Activated T-cell treated with anti-CD3 and anti-CD28 coated beads, Interleukin-2, amount 50 U/mL, for 1 hour (primary cell): ENCODE measurements at places on chromosomes 4 and X.

- DNase-seq, result no peak
Measured at GRCh38 chr4:173990869-173991210, 292.6 kb downstream of the FBXO8 start.

DNA sequence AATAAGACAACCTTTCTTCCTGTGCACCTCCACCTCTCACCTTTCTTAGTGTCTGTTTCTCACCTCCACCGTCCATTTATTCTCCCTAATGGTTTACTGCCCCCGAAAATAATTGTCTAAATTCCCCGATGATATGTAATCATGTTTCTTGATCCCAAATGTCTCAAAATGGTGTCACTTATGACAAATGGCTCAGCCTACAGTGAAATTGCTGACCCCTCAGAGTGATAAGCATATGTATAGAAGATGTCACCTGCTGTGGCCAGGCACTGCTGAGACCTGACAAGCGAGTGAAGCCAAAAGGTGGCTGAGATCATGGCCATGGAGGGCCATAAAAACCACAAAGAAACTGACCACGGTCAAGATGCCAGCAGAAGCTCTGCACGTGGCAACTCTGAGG, 35.7 kb downstream of the MSL3 start:
- DNase-seq, result no peak

- DNase-seq, result no peak
Measured at GRCh38 chr4:107815158-107815557, 9.6 kb upstream of the SGMS2 start.

- DNase-seq, result no peak
Measured at GRCh38 chr4:155186972-155187371, 21.5 kb upstream of the NPY2R start.

DNA sequence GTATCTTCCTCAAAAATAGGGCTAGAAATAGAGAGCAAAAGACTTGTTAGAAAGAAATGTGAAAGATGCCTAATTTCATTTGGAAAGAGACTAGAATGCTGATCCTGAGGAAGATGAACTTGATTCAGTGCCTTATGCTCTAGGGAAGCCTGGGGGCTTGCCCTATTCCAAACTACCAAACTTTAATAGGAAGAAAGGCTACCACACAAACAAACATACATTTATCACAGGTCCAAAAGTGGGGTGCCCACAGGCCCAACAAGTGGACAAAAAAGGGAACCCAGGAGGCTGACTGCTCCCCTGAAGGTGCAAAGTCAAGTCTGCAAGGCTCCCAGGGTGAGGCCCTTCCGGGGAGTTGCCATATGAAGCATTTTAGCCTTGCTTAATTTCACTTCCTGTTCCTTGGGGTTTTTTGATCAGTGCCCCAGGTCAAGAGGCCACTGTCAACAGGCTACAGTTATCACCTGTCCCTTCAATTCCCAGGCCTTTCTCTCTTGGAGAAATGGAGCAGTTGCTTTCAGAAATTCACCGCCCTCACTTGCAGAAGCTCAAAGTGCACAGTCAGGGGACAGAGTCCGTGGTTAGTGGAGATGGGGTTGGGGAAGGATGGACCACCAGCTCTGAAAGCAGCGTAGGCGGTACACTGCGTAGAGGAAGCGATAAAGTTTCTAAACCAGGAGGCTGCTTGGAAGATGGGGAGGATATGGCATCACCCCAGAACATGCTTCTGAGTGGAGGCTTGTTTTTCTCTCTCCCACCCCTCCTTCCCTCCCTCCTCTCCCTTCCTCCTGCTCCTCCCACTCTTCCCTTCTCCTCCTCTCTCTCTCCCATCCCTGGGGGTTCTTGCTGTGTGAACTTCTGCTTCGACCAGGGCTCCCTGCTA, 36.4 kb downstream of the TMEM154 start:
- DNase-seq, result no peak

DNA sequence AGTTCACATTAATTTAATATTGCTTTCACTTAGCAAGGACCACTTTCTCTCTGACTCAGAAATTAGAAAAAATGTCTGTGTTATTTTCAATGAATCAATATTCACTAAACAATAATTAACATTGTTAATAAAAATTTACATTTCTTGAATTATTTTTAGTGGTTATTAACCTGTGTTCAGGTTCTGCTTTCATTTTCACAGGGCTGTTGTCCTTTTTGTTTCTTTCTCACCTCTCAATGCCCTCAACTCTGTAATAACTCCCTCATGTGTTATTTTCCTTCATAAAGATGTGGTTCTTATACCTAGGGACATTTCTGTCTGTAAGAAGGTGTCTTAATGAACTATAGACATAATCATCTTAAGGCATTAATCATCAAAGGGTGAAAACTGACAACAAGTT, 43.1 kb upstream of the PRR27 start:
- no peak for DNase-seq

DNA sequence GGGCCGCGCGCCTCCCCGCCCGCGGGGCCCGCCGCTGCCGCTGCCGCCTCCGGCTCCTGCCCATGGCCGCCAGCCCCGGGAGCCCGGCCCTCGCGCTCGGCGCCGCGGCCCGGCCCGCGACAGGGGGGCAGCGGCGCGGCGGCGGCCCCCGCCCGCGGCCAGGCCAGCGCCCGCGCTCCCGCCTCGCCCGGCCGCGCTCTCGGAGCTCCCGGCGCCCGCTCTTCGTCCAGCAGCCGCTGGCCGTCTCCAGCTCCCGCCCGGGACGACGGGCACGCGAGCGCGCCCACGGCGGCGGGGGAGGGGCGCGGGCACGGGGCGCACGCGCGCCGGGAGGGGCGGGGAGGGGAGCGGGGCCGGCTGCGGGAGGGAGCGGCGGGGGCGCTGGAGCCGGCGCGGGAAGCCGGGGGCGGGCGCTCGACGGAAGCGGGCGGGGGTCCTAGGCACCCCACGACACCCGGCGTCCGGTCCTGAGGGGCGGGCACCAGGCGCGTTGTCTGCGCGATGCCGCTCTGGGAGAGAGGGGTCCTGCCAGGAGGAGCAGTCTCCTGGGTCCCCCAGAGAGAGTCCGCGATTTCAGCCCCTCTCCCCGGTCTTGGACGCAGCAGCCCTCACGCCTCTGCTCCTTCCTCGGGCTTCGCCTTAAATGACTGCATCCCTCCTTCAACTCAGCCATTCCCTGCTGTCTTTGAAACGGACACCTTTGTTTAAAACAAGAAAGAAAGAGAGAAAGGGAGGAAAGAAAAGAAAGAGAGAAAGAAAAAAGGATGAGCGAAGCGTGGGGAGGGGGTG, 490 bp upstream of the PDZD4 start:
- no peak for DNase-seq

DNA sequence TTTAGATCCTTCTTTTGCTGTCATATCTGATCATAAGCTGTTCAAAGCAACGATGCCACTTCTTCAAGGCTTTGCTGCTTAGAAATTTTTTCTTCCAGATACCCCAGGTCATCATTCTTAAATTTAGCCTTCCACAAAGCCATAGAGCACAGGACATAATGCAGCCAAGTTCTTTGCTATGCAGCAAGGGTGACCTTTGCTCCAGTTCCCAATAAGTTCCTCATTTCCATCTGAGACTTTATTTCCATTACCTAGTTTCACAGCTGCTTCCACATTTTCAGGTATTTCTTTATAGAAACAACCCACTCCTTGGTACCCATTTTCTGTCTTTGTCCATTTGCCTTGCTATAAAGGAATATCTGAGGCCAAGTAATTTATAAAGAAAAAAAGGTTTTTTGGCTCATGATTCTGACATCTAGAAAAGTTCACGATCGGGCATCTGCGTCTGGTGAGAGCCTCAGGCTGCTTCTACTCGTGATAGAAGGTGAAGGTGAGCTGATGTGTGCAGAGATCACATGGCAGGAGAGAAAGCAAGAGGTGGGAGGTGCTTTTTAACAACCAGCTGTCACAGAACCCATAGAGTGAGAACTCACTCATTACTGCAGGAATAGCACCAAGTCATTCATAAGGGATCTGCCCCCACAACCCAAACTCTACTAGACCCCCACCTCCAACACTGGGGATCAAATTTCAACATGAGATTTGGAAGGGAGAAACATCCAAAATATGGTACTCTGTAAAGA, 11.8 kb upstream of the TASL start:
- DNase-seq, result no peak

DNA sequence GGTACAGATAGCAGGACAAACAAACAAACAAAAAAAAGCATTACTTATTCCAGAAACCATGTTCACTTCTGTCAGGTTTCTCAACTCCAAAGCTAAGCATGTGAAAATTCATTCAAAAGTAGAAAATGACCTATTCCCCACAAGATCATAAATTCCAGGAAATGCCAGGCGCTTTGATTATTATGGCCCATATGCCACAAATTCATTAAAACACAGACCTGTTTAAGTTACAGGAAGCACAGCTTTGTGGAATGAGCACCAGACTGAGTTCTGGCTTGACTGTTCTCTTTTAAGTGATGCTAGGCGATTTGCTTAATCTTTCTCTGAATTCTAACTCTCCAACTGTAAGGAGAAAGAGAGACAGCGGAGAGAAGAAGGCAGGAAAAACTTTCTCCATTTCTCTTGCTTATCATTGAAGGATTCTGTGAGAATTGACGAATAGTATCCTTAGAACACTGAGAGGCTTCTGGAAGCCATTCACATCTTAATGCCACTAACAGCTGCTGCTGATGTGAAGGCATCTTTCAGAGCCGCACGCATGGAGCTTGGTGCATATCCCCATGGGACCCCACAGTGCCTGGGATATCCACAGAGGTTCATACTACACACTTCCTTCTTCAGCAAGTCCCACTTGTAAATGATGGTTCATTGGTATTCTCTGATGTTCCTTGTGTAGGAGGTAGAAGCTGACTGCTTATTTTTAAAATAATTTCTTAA, 138.0 kb downstream of the ZNF674 start:
- DNase-seq, result no peak

GRCh38 chrX:19137067-19137466, 14.8 kb upstream of the ADGRG2 start:
- DNase-seq, result no peak

- no peak for DNase-seq
Measured at GRCh38 chrX:39813631-39814277, 284.0 kb downstream of the BCOR start.

- DNase-seq, result no peak
Measured at GRCh38 chr4:53376900-53377299, 541 bp upstream of the FIP1L1 start.

GRCh38 chr4:165308166-165308565, 19.3 kb upstream of the MSMO1 start:
- DNase-seq, result no peak

DNA sequence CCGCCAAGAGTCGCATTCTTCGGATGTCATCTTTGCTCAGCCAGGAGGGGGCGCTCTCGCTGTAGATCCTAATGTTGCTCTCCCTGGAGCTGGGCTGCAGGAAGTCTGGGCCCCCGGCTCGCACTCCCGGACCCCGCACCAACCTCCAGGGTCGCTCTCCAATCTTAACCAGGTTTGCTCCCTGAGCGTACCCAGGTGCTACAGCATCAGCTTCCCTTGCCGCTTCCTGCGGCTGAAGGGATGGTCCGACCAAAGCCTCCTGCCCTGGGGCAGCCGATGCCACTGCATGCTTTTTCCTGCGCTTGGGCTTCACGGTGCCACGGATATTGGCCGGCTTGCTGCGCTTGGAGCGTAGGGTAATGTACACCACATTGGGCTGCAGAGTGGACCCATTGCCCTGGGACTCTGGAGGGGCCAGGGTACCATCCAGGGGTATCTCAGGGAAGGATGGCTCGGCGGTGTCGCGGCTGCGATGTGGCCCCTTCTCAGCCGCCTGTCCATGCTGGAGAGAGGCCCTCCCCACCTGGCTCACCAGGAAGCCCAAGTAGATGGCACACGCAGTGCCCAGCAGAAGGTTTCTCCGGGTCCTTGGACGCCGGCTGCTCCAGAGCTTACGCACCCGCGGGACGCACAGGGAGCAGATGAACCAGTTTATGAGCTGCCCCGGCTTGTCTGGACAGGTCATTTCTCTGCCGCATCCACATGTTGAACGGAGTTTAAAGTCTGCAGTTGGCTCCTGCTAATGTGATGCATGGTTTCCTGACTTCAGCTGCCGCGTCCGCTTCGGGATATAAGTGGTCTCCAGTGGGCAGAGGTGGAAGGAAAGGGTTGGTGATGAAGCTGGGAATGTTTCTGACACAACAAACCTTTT, 1.9 kb downstream of the GASK1B start:
- DNase-seq, result no peak

DNA sequence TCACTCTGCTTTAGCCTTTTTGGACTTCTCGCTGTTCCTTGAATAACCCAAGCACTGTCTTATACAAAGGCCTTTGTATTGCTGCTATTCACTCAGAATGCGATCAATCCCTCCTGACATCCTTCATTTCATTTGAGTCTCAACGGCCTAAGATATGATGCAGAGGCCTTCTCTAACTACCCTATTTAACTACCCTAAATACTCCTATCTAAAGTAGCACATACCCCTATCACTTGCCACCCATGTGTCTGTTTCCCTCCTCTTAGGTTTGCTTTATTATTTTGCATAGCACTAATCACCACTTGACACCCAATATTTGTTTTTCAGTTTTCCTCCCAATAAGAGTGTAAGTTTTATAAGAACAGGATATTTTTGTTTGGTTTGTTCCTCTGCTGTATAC, 42.3 kb upstream of the ACSL4 start:
- no peak for DNase-seq

DNA sequence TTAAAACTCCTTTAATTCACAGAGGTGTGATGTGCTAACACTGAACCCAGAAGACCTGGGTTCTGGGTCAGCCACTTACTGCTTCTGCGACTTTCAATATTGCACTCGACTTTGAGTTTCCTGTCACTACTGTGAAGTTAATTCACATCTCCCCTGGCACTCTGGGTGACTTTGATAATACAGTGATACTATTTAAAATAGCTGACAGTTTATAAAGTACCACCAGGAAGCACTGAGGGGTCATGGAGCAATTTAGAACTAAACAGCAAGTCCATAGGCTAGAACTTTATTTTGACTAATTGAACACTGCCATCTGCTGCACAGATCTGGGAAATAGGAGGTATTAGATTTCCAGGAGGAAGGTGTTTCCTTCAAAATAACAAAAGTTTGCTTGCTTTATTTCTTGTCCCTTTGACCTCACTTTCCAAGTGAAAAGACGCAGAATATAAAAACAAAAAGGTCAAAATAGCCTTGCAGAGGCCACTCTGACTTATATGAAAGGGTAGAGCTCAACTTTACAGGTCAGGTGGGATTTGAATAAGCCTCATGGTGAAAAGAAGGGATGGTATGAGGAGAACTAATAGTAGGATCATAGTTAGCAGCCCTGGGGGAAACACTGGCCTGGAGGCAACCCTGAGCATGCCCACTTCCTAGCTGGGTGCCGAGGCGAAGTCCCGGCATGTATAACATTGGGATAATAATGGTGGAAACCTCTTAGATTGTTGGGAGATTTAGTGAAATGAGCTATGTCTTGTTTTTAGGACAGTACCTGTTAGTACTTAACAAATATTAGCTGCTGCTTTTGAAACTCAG, 53.4 kb downstream of the ZNF518B start:
- no peak for DNase-seq

- DNase-seq, result no peak
Measured at GRCh38 chrX:44054863-44055601, 81.8 kb upstream of the NDP start.

- no peak for DNase-seq
Measured at GRCh38 chrX:18769812-18770573, 62.5 kb downstream of the PPEF1 start.

DNA sequence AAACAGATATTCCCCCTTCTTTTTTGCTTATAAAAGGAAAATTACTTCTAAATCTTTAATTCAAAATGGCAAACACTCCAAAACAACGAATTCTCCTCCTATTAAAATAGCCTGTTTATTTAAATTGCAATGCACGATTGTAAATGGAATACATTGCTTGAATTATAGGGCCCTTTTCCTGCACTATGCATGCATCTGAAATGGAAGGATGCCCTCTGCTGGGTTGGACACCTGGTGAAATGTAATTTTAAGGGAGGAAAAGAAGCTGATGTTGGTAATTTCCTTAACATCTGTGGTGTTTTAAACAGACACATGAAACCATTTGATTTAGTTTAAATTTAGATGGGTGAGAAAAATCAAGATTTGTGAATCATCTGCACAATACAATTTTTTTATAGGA, 72.8 kb downstream of the GRXCR1 start:
- DNase-seq, result no peak
